ENCODE measurements at places on chromosomes 6 and 20.

GRCh38 chr6:136551103-136551502 lies 881 bp upstream of the MAP7 start:
- DNase-seq: no peak

DNA sequence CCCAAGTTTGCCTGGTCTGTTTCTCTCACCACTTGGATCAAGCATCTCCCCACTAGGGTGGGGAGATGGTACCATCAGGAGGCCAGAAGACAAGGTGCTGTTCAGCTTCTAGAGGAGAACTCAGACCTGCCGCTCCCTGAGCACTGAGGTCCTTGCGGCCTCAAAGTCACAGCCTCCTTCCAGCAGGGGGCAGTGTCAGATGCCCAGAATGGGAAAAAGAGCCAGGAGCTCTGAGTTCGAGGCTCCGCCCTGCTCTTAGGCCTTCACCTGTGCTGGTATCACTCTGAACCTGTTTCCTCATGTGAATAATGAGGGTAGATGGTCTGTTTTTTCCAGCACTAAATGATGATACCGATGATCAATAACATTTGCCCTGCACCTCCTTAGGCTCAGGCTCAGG lies 68.7 kb downstream of the TOX2 start:
- no peak for DNase-seq

DNA sequence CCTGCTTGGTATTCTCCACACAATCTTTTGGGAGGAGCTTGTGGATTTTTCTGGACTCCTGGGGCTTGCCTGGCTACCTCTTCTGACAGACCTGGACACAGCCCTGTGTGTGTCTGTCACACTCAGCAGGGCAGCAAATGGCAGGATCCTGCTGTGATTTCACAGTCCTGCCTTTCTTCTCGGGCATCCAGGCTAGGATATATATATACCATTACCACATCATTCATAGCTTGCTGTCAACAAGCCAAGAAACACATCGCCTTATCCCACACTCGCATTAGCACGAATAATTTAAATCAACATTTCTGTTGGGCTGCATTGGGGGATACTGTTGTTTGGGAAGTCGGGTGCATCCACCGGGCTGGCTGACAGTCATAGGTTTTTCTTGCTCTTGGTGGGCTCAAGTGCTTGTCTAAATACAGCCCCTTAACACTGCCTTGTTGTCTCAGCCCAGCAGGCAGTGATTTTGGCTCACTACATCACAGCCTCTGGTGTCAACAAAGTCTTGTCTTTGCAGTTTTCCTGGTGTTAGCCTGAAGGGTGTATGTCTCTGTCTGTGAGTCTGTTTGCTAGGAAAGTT lies 154.9 kb upstream of the FERMT1 start:
- DNase-seq: no peak

- no peak for DNase-seq
Observed at GRCh38 chr20:20411402-20411801, 43.5 kb downstream of the INSM1 start.

- no peak for DNase-seq
Observed at GRCh38 chr6:122838060-122838780, 49.2 kb downstream of the SMPDL3A start.

DNA sequence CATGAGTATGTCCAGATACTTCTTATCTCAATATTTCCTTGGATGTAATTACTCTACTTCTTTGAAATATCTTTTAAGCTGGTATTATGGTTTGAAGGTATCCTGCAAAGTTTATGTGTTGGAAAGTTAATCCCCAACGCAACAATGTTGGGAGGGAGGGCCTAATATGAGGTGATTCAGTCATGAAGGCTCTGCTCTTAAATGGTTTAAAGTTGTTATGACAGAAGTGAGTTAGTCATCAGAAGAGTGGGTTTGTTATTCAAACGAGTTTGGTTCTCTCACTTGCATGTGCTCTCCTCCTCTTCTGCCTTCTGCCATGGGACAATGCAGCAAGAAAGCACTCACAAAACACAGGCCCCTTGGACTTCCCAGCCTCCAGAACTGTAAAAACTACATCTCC lies 176.3 kb downstream of the KCNQ5 start:
- no peak for DNase-seq

- no peak for DNase-seq
Observed at GRCh38 chr6:32669240-32669639, 2.8 kb upstream of the HLA-DQB1 start.

GRCh38 chr6:101226677-101227135 lies 166.8 kb upstream of the GRIK2 start:
- peak; percentile 2 for DNase-seq

GRCh38 chr6:129643176-129643575 lies 66.8 kb downstream of the ARHGAP18 start:
- no peak for DNase-seq

- no peak for DNase-seq
Observed at GRCh38 chr20:39983183-39983582, 705.9 kb downstream of the MAFB start.

DNA sequence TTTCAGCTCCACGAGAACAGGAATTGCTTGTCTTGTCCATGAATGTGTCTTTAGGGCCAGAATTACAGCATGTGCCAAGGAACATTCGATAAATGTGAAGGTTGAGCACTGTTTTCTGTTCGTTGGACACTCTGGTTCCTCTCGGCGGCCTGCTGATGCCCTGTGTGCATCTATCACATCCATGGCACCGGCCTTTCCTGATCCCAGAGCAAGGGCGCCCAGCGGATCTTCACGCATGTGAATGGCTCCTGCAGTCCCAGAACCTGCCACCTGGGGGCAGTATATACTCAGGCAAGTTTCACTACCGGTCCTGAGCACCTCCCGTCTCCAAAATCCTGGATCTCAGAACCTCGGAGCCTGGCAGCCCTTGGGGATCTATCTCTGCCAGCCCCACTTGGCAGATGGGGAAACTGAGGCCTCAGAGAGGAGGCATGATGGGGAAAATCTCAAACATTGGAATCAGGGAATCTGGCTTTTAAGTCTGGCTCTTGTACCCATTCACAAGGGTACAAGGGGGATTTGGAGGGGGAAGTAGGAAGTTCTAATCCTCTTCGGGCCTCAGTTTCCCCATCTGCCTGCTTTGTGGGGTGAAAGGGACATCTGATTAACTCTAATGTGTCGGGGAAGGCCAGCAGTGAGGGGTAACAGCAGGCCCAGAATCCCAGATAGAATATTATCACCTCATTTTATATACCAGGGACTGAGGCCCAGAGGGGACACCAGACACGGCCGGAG lies 4.3 kb upstream of the CEBPB start:
- DNase-seq: peak; percentile 35

GRCh38 chr6:45780523-45780922 lies 235.1 kb downstream of the CLIC5 start:
- no peak for DNase-seq

DNA sequence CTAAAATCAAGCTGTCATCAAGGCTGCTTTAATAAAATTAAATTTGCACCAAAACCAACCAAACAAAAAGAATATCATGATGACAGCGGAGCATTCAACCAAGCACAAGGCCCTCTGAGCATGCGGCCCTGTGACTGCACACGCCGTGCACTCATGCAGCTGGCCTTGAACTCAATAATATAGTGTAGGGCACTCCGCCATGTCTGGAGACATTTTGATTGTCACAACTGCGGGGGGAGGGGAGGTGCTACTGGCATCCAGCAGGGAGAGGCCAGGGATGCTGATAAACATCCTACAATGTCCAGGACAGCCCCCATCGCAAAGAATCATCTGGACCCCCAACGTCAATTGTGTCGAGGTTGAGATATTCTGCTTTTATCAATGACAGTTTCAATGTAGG lies 9.7 kb downstream of the MOCS3 start:
- DNase-seq: no peak

DNA sequence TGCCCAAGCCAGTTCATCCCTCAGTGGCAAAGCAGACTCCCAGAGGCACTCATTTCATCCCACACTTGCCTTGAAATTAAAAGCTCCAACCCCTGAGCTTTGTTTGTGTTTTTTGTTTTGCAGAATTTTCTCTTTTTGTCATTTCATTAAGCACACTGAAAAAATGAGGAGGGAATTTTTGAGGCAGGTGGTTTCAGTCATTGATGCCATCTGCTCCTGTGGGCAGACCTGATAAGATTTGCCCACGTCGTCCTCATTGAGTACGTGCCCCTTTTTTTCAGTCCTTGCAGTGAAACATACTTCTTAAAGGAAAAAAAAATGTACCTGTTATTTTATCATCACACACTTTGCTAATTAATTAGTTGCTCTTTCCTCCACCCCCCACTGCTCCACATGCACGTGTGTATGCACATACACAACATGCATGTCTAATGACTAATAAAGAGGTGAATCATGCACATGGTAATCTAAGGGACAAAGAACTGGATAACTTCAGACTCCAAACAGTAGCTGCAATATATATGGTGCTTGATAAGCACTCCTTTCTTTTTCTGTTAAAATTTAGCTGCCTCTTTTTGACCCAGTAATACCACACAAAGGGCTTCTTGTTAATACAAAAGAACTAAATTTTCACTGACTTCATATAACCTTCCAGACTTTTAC lies 102.1 kb upstream of the TMEM181 start:
- DNase-seq: no peak

DNA sequence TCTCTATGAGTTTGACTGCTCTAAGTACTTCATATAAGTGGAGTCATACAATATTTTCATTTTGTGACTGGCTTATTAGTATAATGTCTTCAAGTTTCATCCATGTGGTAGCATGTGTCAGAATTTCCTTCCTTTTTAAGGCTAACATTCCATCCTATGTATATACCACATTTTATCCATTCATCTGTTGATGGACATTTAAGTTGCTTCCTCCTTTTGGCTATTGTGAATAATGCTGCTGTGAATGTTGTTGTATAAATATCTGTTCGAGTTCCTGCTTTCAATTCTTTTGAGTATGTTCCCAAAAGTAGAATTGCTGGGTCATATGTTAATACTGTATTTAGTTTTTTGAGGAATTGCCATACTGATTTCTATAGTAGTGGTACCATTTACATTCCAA lies 79.5 kb downstream of the PTPRA start:
- no peak for DNase-seq

GRCh38 chr20:25043499-25044260 lies 14.3 kb downstream of the ACSS1 start:
- DNase-seq: no peak

DNA sequence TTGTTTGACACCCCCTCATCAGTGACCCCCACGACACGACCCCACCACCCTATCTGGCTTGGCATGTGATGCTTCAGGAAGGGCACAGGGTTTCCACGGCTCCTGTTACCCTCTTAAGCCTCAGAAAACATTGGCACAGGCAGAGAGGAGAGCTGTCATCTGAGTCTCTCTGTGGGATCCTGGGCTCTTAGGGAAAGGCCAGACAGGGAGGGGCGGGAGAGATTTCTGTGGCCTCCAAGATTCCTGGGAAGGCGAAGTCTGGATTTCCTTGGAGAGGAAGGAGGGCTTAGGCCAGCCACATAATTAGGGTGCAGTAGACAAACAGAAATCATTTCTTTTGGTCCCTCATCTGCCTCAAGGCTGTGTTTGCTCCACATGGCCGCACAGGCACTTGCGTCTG lies 191.6 kb upstream of the SNX9 start:
- no peak for DNase-seq

DNA sequence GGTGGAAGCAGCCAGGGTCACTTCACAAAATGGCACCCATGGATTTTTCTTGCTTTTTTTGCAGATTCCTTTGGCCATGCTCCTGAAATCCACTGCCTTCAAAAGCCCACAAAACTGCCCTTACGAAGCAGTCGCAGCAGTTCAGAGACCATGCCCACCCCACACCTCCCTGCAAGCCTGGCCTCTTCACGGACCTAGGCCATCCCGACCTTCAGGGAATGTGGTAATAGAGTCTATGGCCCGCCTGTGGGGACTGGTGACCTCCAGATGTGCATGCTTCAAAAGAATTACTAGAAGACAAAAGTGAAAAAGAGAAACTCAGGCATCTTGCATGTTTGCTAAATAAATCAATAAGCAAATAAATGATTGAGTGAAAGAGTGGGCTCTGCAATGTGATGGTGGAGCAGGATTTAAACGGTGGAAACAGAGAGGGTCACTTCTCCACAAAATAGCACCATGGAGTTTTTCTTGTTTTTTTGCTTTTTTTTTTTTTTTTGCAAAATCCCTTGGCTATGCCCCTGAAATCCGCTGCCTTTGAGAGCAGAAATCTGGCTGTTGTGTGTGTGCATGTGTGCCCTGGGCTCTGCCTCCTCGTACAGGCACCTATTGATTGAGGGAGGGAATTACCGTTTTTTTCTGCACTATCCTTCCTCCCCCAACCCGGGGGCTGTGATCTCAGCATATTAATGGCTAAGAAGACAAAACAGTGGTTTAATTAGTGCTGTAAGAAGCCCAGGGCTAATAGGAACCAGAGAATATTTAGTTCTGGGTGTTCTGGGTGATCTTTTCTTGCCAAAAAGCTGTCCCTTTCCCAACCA lies 107.4 kb downstream of the PXDC1 start:
- DNase-seq: no peak

DNA sequence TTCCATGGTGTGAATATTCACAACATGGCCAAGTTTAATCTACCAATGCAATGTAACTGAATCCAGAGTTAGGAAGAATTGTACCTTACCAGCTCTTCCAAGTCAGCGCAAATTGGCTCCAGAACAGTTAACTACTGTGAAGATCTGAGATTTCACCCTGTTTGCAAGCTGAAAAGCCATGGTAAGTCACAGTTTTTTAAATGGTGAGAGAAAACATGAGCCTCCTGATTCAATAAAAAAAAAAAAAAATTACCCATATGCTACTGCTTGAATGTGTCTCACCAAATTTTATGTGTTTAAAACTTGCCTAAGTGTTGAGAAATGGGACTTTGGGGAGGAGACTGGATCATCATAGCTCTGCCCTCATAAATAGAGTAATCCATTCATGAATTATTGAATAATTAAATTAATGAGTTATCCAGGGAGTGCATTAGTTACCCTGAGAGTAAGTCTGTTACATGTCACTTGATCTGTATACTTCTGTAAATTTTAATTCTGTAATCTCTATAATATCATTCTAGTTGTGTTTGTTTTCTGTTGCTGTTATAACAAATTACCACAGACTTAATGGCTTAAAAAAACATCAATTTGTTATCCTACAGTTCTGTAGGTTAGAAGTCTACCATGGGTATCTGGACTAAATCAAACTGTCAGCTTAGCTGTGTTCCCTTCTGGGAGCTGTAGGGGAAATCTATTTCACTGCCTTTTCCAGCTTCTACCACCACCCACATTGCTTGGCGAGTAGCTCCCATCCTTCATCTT lies 1355.9 kb downstream of the GRIK2 start:
- DNase-seq: no peak

Measured in GM12864 (cell line).